NCI-H1436 treated with DMSO at 0.1 percent for 48 hours (cell line): ENCODE measurements at places on chromosomes 11 and 22.

- no peak for DNase-seq
Measured at GRCh38 chr22:37403267-37403960, 23.9 kb downstream of the ELFN2 start.

DNA sequence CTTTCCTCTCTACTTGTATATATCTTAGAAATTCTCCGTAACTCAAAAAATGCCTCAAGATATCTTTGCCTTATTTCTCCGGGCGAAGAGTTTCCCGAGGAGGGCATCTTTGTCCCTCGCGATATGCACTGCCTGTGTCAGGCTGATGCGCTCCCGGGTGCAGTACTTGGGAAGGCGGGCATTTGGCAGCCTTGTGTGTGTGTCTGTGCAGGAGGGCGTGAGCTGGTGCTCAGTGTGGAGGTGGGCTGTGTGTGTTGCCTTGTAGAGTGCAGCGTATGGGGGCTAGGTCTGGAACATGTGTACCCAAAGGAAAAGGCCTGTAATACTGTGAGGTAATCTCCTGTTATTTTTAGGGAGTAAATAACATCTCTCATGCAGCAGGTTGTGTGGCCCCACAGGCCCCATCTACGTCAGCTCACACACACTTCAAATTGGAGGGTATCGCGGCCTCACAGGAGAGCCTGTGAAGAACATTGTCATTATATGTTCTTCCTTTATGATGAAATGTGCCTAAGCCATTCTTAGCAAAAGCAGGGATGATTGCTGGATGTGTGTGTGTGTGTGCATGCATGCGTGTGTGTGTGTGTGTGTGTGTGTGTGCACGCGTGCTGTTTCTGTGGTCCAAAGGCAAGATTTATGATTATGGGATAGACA is 77.5 kb downstream of the KCNJ1 start:
- DNase-seq: no peak

GRCh38 chr11:115257270-115257669 is 246.9 kb downstream of the CADM1 start:
- no peak for DNase-seq

- no peak for DNase-seq
Measured at GRCh38 chr11:12806113-12806512, 131.9 kb downstream of the TEAD1 start.

DNA sequence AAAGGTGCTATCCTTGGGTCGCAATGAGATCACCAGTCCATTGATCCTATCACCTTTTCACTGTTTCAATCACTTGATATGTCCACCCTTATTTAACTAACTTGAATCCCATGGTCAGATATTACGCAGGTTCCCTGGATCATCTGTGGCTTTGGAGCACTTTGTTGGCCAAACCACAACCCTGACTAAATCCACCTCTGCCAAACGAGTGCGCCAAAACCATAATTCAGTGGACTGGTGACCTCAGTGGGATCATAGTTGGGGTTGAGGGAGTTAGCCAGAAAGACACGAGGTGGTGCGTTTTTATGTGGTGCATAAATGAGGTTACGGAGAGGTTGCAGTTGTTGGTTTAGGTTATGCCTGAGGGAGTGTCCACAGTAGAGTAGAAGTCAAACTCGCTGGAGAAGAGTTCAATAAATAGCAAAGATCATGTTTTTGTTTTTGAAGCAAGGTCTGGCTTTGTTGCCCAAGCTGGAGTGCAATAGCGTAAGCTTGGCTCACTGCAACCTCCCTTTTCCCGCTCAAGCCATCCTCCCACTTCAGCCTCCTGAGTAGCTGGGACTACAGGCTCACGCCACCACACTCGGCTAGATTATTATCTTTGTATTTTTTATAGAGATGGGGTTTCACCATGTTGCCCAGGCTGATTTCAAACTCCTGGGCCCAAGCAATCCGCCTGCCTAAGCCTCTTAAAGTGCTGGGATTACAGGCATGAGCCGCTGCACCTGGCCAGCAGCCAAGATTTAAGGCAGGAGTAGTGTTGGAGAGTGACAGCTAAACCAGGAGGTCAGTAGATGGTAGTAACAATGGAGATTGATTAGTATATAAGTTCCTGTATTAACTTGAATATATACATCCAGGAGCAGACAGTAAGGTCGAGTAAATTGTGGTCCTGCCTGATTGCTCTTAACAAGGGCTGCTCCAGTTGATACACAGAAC is 4.5 kb downstream of the FOXR1 start:
- DNase-seq: no peak

DNA sequence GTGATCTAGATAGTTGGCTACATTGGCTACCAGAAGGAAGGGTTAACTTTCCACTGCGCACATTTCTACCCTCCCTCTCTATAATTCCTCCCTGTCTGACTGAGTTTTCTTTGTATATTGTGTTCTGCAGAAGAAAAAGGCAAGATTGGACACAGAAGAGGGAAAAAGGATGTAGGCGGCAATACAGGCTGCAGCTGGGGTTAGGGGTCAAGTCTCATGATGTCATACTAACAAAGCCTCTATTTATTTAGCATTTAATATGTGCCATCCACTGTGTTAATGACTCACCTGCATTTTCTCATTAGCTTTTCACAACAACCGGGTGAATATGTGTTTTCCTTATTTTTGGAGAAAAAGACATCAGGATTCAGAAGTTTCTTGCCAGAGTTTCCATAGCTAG is 2.0 kb downstream of the FAM83F start:
- no peak for DNase-seq
